OCI-LY7 (cell line): ENCODE measurements at places on chromosomes 11 and 22. TPM values are rescaled to one million over a fixed set of nuclear protein-coding genes. Genes with fewer than 3 reads are reported as not detected.

GRCh38 chr11:37511425-37511933 lies 913.4 kb upstream of the RAG2 start:
- DNase-seq: no peak

DNA sequence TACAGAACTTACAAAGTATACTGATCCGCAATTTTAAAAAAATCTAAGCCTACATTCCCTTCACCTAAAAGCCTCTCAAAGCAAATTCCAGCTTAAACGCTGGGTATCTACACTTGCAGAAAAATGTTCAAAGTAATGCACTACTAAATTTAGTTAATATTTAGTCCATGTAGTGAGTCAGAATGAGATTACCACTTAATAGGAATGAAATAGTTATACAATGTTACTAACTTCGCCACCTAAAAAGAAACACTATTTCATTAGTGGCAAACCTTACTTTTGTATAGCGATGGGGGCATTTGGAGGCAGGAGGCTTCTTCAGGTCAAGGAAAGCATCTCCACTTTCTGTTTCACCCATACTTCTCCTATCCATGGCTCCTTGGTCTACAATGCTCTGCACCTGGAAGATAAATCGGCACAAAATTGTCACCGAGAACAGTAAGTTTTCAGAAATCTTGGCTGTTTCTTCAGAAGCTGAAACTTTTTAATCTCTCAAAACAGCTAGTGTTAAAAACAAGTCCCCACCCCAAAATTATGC lies 1.2 kb downstream of the EIF4ENIF1 start:
- no peak for DNase-seq

DNA sequence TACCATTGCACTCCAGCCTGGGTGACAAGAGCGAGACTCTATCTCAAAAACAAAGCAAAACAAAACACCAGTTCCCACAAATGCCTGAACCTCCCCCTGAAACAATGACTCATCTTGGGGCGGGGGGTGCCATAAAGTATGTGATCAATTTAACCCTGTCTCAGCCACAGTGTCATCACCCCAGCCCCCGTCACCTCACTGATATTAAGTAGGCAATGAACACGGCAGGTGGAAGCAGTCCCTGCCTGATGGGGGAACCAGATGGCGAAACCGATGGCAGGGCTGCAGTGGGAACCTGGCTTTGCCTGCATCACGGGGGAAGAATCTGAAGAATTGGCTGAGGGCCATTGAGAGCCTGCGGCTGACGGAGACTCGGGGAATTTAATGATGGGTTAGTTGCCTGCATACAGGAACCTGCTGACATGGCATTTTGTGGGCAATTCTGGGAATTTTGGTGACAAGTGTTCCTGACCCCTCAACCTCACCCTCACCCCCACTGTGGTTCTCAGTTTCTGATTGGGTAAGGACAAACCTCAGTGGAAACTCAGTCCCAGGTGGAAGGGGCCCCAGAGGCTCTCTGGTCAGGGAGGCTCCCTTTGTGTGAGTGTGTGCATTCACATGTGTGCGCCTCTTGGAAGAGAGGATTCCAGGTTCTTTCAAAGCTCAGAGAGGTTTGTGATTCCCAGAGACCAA lies 39.1 kb upstream of the SHISAL1 start:
- DNase-seq: no peak

DNA sequence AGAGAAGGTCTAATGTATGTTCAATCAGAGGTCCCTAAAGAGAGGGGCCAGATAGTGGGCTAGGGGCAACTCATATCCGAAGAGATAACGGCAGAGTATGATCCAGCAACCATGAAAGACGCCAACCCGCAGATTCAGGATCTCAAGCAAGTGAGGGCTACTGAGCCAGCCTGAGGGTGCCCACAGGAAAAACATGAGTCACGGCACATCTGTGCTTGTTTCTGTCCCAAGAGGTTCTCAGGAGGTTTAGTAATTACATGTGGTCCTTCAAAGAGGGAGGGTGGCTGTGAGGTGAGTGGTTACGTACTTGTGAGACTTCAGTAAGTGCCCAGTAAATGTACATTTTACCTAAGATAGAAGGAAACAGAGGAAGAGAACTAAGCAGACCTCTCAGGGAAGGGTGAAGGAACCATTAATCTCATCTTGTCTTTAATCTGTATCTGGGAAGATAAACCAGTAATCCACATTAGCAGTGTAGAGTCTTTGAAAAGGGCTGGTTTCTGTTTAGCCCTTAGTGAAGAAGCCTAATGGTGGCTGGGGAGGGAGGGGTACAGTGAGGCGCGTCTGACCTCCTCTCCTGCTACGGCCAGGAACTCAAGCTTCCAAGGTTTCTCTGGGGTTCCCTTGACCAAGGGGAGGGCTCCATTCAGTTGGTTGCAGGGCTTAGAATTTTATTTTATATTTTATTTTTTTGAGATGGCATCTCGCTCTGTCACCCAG lies 10.2 kb downstream of the SIRT3 start:
- DNase-seq: no peak

The YPEL1 gene
- total RNA-seq: 18.2 and 24.8 TPM in 2 replicates

The FAT3 gene
- total RNA-seq: not detected in 2 replicates
